ENCODE measurements at places on chromosomes 13 and 19.
A peak's percentile ranks its signal among the peaks of the same experiment; 100 is the strongest.

GRCh38 chr19:32178956-32179355 is 166.5 kb upstream of the ZNF507 start:
- DNase-seq = no peak
- H3K36me3 ChIP-seq = no peaks in the 10 kb centered on the region
- no peak overlapping the region for H3K27ac ChIP-seq

DNA sequence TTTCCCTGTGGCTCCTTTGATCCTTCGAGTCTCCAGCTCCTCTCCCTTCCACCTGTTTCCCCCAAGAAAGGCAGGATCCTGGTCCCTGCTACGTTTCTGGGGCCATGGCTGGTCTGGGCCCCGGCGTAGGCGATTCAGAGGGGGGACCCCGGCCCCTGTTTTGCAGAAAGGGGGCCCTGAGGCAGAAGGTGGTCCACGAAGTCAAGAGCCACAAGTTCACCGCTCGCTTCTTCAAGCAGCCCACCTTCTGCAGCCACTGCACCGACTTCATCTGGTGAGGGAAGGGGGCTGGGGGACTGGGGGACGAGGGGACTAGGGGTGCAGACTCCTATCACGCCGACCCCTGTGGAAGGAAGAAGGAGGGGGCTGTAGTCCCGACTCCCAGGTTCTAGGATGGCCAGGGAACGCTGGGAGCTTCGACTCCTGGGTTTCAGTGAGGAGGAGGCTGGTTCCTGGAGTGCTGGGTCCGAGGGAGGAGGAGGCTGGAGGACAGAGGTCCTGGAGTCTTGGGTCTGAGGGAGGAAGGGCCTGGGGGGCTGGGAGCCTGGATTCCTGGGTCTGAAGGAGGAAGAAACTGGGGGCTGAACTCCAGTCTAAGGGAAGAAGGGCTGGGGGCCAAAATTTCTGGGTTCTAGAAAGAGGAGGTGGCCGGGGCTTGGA is 524 bp downstream of the PRKCG start:
- H3K4me3 ChIP-seq = peak overlapping the region; percentile 36
- no peaks in the 10 kb centered on the region for H3K36me3 ChIP-seq
- peaks cover 6% of the 10 kb centered on the region for H3K4me1 ChIP-seq
- peaks cover 21% of the 10 kb centered on the region for H3K27me3 ChIP-seq
- DNase-seq = no peak
- H3K27ac ChIP-seq = no peak overlapping the region

DNA sequence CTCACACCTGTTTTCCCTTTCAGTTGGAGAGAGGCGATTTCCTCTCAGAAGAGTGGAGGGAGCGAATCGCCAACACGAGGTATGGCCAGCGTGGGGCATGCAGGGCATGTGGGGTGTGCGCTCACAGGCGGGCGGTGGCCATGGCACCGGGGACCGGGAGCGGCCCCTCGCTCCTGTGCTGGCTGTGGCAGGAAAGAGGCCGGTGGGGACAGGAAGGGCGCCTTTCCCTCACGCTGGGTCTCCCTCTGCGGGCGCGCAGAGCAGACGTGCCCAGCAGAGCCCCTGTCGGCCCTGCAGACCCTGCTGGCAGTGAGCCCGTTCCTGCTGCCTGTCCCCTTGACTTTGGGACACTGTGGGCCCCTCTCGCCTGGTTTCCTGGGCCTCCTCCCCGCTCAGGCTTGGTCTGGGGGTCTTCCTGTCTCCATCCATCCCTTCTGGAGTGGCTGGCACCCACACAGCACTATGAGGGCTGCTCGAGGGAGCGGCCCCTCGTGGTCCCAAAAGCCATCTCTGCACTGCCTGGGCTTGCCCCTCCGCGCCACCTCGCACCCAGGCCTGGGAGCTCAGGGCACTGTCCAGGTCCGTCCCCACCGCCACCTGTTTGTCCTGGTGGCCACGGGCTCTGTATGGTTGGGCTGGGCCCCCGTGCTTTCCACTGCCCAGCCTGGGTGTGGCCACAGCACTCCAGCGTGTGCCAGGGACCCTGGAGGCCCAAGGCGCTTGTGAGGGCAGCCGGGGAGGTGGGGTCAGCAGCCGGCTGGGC is 36.1 kb downstream of the PLEKHJ1 start:
- DNase-seq = no peak
- no peaks in the 10 kb centered on the region for H3K4me1 ChIP-seq
- no peak overlapping the region for H3K4me3 ChIP-seq
- no peak overlapping the region for H3K27ac ChIP-seq
- peaks cover 52% of the 10 kb centered on the region for H3K36me3 ChIP-seq

DNA sequence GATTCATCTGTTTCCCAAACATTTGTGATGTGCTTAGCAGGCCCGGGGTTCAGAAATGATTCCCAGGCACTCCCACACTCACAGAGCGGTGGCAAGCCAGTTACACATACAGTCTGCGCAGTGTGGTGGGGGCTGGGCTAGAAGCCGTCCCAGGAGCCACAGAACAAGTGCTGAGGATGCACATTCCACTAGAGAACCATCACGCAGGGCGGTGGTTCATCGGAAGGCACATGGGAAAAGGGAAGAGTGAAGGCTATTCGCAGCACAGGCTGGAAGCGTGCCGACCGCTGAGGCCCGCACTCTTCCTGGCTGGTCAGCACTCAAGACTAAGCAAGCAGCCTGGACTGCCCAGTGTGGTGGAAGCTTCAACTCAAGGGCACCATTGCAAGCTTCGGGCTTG is 126.3 kb upstream of the SLC7A1 start:
- H3K4me3 ChIP-seq = no peak overlapping the region
- H3K4me1 ChIP-seq = no peaks in the 10 kb centered on the region
- no peak overlapping the region for H3K27ac ChIP-seq
- no peak for DNase-seq
- H3K36me3 ChIP-seq = no peaks in the 10 kb centered on the region

DNA sequence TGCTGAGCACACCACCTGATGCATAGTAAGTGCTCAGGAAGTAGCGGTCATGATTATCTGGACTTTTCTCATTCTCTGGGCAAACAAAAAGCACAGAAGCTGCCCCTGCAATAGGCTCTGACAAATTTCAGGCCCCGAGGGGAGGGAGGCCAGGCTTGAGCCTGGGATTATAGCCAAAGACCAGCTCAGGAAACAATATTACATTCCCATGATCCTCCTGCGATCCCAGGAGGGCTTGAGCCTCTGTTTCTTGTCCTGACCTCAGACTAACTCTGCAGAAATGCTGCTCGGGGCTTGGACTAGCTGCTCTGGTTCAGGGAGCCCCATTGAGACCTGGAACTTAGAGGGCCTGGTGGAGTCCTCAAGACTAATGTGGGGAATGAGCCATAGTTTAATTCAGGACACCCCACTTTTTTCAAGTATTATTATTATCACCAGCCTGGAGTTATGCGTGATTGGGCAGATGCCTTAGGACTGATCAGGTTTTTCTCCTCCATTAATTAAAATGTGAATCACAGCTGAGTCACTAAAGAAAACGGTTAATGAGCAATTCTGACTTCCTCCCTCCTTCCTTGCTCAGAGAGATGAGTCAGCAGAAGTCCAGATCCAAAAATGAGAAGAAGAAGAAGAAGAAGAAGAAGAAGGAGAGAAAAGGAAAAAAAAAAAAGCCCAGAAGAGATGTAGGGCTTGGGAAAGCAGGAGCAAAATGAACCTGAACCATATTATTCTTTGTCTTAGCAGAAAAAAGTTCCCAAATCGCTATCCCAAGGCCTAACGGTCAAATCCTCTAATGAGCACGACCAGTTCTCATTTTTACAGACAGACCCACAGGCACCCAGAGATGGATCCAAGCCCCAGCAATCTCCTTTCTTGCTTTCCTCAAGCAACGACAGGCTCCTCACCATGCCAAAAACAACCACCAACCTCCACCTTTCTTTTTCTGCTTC is 107.2 kb downstream of the CACNA1A start:
- no peaks in the 10 kb centered on the region for H3K4me1 ChIP-seq
- H3K36me3 ChIP-seq = no peaks in the 10 kb centered on the region
- no peaks in the 10 kb centered on the region for H3K27me3 ChIP-seq
- DNase-seq = no peak
- H3K27ac ChIP-seq = peak overlapping the region; percentile 57
- H3K4me3 ChIP-seq = no peak overlapping the region

DNA sequence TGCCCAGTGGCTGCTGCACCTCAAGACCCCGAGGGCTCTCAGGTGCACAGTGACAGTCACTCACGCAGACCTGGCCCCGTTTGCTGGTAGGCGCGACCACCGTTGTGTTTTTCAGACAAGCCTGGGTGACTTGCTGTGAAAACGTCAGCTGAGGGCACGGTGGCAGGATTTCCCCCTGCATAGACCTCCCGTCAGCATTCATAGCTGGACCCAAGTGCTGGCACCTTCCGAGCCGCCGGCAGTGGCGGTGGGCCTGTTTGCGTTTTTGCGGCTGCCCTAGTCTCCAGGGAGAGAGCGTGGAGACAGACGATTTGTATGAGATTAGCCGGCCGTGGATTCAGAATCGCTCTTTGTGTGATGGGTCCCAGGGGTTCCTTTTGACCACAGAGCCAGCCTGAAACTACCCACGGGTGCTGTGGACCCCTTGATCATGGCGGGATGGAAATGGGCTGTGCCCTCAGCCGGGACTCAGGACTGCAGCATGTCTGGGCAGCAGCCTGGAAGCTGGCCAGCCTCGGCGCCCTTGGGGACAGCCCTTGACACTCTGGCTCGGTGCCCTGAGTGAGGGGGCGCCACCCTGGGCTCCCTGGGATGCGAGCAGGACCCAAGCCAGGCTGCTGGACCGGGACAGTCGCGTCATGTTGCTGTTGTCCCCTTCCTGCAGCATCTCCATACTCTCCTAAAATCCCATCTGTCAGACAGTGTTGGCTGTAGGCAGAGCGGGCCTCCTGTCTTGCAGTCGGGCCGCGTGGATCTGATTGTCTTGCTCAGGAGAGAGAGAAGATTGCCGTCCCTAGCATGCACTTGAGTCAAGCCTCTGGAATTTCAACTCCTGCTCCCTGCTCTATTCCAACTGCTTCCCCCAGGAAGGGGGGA is 8.6 kb downstream of the KDM4B start:
- peak overlapping the region; percentile 61 for H3K27ac ChIP-seq
- DNase-seq = no peak
- peaks cover 19% of the 10 kb centered on the region for H3K4me1 ChIP-seq
- no peaks in the 10 kb centered on the region for H3K27me3 ChIP-seq
